LHCN-M2 (cell line): ENCODE measurements at places on chromosomes 5 and 9. TPM values are rescaled to one million over a fixed set of nuclear protein-coding genes. Genes with fewer than 3 reads are reported as not detected.

PTPDC1 gene
- 11.5 and 13.6 TPM in 2 replicates for total RNA-seq

TRIM41 gene
- 14.4 and 18.8 TPM in 2 replicates for total RNA-seq

GRCh38 chr9:72445306-72445995 lies 76.0 kb upstream of the TMC1 start:
- peak; percentile 55 for DNase-seq

DNA sequence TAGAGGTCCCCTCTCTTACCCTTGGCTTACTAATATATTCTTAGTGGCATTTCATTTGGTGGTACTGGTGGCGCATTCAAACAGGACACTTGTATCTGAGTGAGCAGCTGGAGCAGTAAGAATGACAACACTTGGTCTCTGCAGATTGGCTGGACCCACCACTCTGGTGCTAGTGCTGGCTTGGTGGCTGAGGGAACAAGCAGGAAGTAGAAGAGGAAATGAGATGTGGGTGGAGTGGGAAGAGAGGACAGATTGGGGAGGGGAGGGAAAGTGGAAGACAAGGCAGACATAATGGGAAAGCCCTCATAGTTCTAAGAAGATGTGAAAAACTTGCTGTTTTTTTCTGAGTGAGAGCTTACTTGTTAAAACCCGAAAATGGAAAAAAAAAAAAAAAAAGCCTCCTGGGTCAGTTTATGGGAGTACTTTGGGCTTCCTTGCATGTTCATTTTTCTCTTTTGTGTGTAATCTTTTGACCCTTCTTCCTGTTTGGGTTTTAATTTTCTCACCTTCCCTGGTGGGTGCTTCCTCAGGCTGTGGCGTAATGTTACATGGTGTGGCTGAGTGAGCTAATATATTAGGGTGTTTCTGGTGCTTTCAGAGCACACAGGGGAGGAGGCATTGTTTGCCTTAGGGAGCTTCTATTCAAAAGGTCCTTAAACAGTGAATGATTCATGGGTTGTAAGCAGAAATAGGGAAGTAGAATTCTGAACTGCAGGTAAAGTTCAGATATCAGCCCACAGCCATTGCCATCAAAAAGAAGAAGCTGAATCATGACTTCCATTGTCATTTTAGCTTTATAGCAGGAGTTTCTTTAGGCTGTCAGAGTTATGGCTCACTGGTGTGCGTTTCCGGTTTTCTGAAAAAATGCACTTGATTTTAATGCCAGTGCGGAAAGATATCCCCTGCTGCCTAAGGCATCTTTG lies 52.3 kb downstream of the TLE4 start:
- DNase-seq, result no peak

DNA sequence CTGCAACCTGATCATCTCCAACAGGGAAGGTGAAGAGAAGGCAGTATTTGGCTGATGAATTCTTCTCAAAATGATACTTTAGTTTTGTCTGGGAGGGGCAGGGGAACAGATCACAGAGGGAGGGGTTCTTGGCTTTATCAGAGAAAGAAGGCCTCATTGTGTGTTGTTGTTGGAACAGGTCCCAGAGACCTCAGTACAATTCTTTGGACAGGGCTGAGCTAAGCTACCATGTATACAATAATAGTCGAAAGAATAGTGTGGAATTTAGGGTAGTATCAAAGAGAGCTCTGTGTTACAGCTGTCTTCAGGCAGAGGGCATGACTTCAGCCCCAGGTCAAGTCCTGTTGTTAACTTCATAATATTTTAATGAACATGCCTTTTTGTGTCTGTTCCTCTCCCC lies 39.9 kb downstream of the ARHGAP26 start:
- DNase-seq, result no peak

DNA sequence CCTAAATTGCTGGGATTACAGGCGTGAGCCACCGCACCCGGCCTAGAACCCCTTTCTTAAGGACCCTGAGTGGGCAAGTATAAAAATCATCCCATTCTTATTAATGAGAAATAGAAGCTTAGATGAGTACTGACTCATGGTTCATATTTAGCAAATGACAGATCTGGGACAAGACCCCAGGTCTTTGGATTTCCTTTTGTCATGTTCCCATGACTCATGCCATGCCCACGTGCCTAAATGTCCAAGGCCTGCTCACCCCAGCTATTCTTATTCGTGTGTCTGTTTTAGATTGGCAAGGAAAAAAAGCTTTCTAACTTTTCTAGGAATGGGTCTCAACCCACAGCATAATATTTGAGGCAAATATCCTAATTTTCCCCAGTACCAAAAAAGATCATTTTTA lies 57.7 kb upstream of the RPS23 start:
- DNase-seq, result peak; percentile 82

MEGF10 gene
- total RNA-seq, result 21.0 and 26.4 TPM in 2 replicates

- no peak for DNase-seq
These were observed 73.3 kb upstream of the PHF24 start for GRCh38 chr9:34884747-34885189.

GARNL3 gene
- total RNA-seq, result 1.2 and 1.3 TPM in 2 replicates

DNA sequence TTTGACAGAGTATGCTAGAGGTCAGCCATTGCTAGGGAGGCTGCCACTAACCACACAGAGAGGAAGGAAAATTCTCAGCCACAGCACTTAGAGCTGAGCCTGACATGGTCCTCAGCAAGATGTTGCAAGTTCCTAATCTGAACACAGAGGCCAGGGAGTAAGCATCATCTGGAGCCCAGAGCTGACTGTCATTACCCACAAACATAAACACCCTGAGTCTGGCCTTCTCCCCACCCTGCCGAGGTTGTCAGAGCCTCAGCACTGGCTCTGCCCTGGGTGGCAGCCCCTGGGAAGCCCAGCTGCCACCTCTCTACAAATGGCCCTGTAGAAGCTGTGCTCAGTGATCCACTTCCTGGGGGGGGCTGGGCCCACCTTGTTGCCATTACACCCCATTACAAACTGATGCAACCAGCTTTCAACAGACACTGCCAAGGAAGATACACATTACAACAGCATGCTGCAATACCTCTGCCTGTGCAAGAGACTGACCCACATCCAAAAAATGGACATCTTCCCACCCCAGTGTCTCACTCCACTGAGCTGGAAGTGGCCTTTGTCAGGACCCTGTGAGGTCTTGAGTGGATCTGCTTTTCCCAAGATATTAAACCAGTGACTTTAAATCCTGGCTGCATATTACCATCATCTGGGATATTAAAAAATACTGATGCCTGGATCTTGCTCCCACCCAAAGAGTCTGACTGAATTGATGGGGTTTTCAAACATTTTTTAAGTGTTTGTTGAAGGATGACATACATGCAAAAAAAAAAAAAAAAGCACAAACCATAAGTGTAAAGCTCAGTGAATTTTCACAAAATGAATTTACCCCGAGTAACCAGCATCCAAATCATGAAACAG lies 33.0 kb downstream of the IRF1 start:
- DNase-seq, result peak; percentile 71

DAB2 gene
- total RNA-seq, result 25.0 and 39.7 TPM in 2 replicates

- no peak for DNase-seq
These were observed 1999.5 kb upstream of the CDH6 start for GRCh38 chr5:29193972-29194371.

- no peak for DNase-seq
These were observed 192.4 kb downstream of the GAS1 start for GRCh38 chr9:86754581-86755560.

DNA sequence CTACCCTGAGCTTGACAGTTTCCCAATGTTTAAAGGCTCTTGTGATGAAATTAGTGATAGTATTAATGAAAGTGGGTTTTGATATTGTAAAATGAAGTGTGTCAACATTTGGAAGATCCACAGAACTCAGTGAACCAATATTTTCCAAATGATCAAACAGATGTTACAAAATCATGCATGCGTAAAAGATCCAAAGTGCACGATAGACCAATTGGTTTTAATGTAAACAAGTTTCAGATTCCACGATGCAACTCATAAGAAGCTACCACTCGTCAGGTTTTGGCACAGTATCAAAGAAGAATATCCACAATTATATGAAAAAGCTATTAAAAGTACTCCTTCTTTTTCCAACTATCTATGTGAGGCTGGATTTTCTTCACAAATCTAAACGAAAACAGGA lies 82.3 kb downstream of the SLC38A9 start:
- no peak for DNase-seq

DNA sequence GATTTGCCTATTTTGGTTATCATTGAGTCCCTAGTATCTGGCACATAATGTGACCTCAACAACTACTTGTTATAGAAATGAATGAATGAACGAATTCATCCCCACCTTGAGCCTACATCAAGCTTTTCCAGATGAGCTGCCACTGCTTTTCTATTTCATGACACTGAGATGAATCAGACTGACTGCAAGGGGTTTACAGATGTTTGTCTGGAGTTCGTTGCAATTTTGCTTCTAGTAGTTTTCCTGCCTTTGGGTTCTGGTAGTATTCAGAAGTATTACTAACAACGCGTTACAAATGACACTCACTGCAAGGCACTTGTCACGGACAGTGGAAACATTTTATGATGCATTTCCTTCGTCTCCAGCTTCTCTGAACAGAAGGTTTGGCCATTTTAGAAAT lies 222.3 kb downstream of the CD180 start:
- no peak for DNase-seq

DELE1 gene
- 53.9 and 61.4 TPM in 2 replicates for total RNA-seq

DNA sequence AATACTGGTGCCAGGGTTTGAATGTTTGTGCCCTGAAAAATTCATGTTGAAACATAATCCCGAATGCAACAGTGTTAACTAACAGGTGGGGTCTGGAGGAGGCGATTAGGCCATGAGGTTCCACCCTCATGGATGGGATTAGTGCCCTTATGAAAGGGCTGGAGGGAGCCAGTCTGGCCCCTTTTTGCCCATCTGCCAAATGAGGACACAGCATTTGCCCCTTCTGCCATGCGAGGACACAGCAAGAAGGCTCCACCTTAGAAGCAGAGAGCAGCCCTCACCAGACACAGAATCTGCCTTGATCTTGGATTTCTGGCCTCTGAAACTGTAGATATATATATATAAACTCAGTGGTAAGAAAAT lies 32.6 kb upstream of the RNF130 start:
- DNase-seq, result no peak

DNA sequence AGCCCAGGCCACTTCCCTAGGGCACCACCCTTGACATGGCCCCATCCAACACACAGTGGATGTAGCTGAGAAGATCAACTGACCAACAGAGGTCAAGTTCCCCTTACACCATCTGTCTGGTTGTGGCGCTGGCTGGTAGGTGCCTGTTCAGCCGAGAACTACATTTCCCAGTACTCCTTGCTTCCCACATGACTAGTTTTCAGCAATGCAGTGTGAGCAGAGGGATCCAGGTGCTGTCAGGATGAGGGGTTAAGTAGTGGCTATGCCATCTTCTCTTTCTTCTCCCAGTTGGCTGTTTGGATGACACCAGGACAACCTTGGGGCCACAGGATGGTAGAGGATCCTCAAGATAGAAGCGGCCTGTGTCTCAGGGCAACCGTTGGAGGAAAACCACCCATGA lies 48.6 kb upstream of the SH3PXD2B start:
- no peak for DNase-seq

IFNA13 gene
- total RNA-seq, result not detected in 2 replicates
